CD4-positive, alpha-beta T cell treated with Interleukin-17A for 1 hour (primary cell): ENCODE measurements at places on chromosomes 13 and 19.

DNA sequence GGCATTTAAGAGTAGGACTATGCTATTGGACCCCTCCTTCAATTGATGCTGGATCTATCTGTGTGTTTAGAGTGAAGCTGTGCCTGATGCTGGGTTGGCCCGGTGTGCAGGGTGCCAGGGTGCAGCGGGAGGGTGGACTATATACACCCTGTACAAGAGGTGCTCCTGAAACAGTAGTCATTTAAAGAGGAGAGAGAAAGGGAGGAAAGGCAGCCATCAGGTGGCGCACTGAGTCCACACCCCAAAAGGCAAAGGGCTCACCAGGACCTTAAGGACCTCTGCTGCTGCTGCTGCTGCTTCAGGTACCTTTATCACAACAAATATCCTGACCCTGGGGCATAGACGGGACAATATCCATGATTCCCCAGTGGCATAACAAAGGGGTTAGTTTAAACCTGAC, 39.4 kb downstream of the ZNF136 start:
- peak; percentile 65 for DNase-seq

DNA sequence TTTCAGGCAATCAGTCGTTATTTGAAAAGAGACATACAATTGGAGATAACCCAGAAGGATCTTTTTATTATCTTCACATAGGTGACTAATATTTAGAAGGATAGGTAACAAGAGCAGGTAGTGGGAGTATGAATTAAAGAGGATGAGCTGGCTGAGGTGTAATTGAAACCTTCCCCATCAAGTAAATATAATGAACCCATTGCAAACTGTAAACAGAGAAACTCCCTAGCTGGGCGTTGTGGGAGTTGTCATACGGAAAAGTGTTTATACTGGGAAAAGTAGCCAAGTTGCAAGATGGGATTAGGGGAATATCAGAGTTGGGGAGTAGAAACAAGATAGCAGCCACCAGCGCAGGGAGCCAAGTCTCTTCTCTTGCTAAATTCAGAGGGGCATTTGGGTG, 448.4 kb downstream of the COG6 start:
- no peak for DNase-seq

DNA sequence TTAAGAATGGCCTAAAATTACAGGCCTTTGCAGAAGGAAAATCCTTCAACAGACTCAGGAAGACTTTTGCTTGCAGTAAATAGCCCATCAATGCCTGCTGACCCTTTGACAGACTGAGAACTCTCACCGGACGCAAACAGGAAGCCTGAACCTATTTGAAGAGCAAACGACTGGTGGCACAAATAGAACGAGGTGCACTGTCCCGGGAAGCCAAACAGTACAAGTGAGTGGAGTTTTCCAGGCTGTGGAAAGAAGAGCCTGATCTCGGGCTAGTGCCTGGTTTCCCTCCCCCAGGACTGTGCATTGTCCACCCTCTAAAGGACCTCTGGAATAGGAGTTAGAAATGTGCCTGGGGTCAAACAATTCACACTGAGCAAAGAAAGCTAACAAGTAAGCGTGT, 165.5 kb downstream of the FGF14 start:
- no peak for DNase-seq

GRCh38 chr19:14977128-14977527, 2.5 kb downstream of the SLC1A6 start:
- DNase-seq: no peak
